ENCODE measurements at places on chromosomes 1 and 21.
A peak's percentile ranks its signal among the peaks of the same experiment; 100 is the strongest.

DNA sequence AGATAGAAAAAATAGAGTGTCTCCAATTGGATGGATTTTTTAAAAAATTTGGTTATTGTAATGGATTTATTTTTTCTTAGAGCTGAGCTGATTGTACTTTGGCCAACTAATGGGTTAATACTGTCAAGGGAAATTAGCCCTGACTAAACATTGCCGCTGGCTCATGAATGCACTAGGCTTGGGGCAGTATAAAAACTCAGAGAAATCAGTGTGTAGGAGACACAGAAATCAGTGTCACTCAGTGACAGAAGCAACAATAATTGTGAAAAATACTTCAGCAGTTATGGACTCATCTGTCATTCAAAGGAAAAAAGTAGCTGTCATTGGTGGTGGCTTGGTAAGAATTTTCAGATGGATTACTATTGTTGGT lies at the start of gene KMO:
TSS of gene KMO (plus strand) at position 217 of the 370 bp plus-strand sequence. CDS start at position 284, 67 bp downstream.
- peak; percentile 38 for DNase-seq

DNA sequence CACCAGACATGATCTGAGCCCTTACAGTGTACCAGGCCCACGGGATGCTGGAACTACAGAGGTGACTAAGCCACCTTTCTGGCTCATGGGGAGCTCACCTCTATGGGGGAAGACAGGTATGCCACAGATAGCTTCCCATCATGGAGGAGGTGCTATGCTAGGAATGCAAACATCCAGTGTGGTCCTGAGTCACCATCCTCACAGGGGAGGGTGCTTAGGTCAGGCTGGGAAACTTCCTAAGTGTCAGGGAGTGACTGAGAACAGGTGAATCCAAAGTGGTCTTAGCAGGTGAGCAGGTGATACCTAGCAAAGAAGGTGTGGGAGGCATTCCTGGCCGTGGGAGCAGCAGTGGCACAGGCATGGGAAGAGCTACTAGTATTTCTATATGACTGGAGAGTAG lies 8.6 kb upstream of the RASSF5 start:
- no peak for DNase-seq

GRCh38 chr1:235105051-235106043 lies 23.3 kb downstream of the TOMM20 start:
- no peak for DNase-seq

GRCh38 chr1:29650041-29650400 lies 413.7 kb downstream of the PTPRU start:
- DNase-seq, result no peak

DNA sequence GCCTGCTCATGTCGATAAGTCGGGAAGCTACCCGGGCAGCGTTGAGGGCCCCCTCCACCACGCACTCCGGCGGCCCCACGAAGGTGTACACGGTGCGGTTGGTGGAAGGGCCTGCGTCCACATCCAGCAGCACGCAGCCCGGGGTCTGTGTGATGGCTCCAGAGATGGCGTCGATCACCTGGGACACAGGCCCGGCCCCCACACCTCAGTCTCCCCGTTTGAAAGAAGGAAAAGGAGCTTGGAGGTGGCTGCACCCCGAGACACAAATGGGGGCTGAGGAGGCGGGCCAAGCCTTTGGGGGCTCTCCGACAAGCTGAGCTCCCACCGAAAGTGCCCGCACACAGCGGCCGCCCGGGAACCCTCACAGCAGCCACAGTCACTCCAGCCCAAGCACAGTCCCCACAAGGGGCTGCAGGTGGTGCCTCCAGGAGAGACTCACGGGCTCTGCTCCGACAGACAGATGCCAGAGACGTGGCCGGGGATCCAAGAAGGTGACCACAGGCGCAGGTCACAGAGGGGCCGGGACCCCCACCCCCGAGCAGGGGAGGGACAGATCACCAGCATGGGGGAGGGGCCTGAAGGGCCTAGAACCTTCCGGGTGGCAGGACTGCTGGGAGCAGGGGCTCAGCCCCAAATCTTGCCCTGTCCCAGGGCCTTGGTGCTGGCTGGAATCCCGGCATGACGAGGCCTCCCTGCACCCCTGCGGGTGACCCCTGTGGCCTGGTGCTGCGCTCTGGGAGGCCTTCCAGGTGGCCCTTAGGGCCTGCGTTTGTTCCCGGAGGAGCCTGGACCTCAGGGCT lies 1.0 kb downstream of the FTCD start:
- no peak for DNase-seq

DNA sequence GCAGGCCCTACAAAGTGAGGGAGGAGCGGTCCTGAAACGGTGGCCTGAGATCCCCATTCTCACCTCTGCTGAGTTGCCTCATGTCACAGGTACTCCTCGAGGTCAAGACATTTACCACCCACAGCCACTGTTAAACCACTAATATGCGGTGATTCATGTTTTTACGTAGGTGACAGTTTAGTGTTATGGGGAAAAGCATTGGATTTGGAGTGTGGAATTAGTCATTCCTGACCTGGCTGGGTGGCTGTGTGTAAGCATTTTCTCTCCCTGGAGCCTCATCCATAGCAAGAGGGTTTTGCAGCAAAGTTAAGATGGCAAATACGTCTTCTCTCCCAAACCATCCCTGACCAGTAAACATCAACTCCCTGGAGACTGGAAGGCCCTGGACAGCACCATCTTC lies 57.8 kb upstream of the KCNJ6 start:
- no peak for DNase-seq

DNA sequence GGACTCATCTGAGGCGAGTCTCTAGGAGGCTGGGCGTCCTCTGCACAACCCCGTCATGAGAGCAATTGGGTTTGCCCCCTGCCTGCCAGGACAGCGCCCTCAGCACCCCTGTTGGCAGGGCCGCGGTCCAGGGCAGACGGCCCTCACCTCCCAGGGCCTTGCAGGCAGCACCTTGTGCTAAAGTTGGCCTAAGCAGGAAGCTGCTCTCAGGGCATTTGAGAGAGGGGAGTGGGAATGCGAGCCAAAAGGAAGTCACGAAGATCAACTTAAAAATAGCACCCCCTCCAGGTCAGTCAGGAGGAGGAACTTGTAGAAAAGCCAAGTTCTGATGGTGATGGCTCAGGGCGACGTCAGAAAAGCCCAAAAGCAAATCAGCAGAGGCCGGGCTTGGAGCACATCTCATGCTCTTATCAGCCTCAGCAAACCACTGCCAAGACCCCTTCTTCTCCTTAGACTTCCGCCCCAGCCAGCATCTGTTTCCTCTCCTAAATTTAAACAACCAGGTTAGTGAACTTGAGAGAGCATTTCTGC lies 12.6 kb upstream of the ADORA3 start:
- DNase-seq, result peak; percentile 89

GRCh38 chr21:31713973-31714740 lies 17.8 kb downstream of the SCAF4 start:
- peak; percentile 61 for DNase-seq

- peak; percentile 10 for DNase-seq
These were observed 1.1 kb upstream of the AJAP1 start for GRCh38 chr1:4653328-4653660.

- no peak for DNase-seq
These were observed 924 bp downstream of the EXTL2 start for GRCh38 chr1:100893718-100894117.

DNA sequence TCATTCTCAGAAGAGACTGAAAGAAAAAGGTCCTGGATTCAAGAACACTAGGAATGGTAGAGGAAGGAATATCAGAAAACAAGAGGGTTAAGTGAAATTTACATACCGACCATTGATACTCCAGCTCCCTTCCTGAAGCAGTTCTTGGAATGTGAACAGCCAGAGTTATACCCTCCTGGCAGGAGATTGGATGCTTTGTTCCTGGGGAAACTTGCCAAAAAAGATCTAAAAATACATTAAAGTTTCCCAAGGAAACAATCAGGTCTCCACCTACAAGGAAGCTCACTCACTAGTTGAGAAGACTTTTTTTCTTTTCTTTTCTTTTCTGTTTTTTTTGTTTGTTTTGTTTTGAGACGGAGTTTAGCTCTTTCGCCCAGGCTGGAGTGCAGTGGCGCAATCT lies 91.1 kb downstream of the HLX start:
- no peak for DNase-seq

GRCh38 chr1:206931709-206932108 lies 10.0 kb upstream of the FCMR start:
- no peak for DNase-seq

- no peak for DNase-seq
These were observed 14.0 kb downstream of the TNNT2 start for GRCh38 chr1:201363467-201363866.

GRCh38 chr1:9606948-9607347 lies 18.2 kb downstream of the TMEM201 start:
- DNase-seq, result no peak

- DNase-seq, result no peak
These were observed 42.2 kb upstream of the ATP1A1 start for GRCh38 chr1:116330846-116331245.

DNA sequence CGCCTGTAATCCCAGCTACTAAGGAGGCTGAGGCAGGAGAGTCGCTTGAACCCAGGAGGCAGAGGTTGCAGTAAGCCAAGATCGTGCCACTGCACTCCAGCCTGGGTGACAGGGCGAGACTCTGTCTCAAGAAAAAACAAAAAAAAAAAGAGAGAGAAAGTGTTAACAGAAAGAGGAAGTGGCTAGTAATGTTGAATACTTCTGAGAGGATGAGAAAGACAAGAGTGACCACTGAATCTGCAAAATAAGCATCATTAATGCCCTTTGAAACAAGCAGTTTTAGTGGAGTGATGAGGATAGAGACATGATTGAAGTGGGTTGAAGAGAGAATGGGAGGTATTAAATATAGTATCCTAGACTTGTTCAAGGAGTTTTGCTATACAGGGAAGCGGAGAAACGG lies 11.7 kb downstream of the MPZ start:
- peak; percentile 36 for DNase-seq

- no peak for DNase-seq
These were observed 4.7 kb downstream of the ARHGEF11 start for GRCh38 chr1:157040802-157041201.

- no peak for DNase-seq
These were observed 24.1 kb upstream of the MYCL start for GRCh38 chr1:39925721-39926342.

DNA sequence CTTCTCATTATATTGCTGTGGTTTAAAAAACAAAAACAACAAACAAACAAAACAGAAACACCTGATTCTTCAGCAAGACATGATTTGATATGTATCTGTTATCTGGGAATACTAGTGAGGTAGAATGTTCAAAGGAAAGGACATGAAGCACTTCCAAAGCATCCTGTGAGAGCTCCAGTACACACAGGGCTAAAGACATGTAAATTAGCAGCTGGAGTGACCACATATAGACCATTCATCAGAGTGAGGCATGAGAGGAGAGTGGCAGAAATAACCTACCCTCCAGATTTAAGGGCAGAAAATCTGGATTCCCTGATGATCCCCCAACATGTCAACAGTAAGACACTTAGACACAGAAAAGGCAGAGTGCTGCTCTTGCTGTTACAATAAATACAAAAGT lies 260.5 kb upstream of the CHRM3 start:
- no peak for DNase-seq
